ENCODE measurements at places on chromosomes 1 and 21.

GRCh38 chr1:110878993-110879392 lies 6.0 kb downstream of the CD53 start:
- DNase-seq, result no peak

DNA sequence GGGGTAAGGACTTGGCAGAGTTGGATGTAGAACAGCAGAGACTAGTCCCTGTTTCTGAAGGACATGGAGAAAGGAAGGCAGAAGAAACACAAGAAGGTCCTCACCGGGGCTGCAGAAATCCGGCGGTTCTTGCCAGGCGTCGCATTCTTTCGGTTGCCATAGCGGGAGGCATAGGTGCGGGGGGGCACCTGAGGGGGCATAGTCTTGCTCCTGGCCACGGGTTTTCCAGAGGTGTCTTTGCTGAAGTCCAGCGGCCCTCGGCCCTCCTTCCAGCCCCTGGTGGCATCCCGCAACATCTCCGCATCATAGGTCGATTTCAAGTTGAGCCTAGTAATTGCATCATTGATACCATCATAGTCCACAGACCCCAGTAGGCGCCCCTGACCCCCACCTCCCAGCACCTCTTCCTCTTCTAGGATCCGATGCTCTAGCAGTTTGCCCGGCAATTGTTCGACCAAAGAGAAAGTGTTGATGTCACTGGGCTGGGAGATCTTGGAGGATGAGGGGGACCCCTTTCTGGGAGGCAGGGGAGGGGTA lies 25.8 kb downstream of the PIK3C2B start:
- no peak for DNase-seq

- DNase-seq, result no peak
Measured at GRCh38 chr1:238776126-238776525, 610.2 kb upstream of the CHRM3 start.

DNA sequence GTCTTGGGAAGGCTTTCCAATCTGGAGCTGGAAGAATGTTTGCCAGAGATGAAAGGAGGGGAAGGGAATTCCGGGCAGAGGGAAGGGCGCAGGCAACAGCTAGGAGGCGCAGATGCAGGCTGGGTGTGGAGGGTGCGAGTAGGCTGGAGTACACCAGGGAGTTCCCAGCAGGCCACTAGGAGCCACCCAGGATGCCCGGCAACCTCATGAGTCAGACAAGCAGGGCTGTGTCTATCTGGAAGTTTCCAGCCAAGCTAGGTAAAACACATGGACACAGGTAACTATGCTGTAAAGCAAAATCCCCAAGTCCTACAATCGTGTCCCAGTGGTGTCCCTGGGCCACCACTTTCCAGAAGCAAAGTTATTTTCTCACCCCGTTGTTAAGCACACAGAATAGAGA lies 990 bp upstream of the NBL1 start:
- peak; percentile 81 for DNase-seq

- no peak for DNase-seq
Measured at GRCh38 chr21:27298465-27298864, 331.6 kb upstream of the ADAMTS5 start.

Measured in ELR (cell line).